Progenitor cell of endocrine pancreas (in vitro differentiated cells): ENCODE measurements at places on chromosomes 11 and 22. TPM values are rescaled to one million over a fixed set of nuclear protein-coding genes. Genes with fewer than 3 reads are reported as not detected.

Gene DNAL4
- total RNA-seq = 27.1 and 28.0 TPM in 2 replicates

Gene TPH1
- 0.50 and 0.64 TPM in 2 replicates for total RNA-seq

DNA sequence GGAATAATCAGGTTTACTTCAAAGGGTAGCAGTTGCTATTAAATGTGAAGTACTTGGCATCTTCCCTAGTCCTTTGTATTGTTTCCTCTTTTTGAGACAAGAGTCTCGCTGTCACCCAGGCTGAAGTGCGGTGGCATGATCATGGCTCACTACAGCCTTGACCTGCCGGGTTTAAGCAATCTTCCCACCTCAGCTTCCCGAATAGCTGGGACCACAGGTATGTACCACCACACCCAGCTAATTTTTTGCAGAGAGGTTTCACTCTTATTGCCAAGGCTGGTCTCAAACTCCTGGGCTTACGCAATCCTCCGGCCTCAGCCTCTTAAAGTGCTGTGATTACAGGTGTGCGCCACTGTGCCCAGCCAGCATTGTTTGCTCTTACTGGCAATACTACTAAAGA lies 36.2 kb upstream of the RAPSN start:
- no peak for DNase-seq
- H3K36me3 ChIP-seq = peaks cover 23% of the 10 kb centered on the region
- no peak overlapping the region for H3K4me3 ChIP-seq
- no peaks in the 10 kb centered on the region for H3K27me3 ChIP-seq
- H3K4me1 ChIP-seq = peaks cover 12% of the 10 kb centered on the region

Gene IFTAP
- total RNA-seq = 26.2 and 29.5 TPM in 2 replicates

Gene MFRP
- total RNA-seq = not detected in 2 replicates

GRCh38 chr22:29408940-29409339 lies 20.6 kb upstream of the AP1B1 start:
- no peaks in the 10 kb centered on the region for H3K36me3 ChIP-seq
- peaks cover 6% of the 10 kb centered on the region for H3K27me3 ChIP-seq
- no peak overlapping the region for H3K27ac ChIP-seq
- no peak for DNase-seq

Gene OR8K5
- total RNA-seq = not detected in 2 replicates

DNA sequence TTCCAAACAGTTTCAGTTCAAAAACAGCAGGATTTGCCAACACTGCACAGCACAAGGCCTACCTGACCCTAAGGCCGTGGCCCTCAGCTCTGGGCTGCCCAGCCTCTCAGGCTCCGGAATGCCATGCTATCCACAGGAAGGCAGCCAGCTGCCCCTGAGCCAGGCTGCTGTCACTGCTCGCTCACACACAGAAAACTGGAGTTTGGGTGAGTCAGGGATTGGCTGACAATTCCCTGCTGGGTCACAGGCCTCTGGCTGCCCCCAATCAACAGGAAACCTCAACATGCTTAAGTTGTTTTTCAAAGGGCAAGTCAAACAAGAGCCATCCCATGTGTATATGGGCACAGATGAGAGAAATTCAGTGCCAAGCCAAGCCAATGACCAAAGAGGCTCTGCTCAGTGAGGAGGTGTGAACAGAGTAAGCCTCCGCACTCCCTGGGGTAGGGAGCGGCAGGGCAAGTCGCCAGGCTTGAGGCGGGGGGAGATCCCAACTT lies 50.2 kb downstream of the RPL27A start:
- H3K4me3 ChIP-seq = no peak overlapping the region
- DNase-seq = no peak
- peaks cover 13% of the 10 kb centered on the region for H3K36me3 ChIP-seq
- H3K27me3 ChIP-seq = no peaks in the 10 kb centered on the region
- H3K4me1 ChIP-seq = peaks cover 12% of the 10 kb centered on the region
- no peak overlapping the region for H3K27ac ChIP-seq

Gene MYEOV
- 0.14 TPM in 1 of 2 replicates, not detected in the other for total RNA-seq

DNA sequence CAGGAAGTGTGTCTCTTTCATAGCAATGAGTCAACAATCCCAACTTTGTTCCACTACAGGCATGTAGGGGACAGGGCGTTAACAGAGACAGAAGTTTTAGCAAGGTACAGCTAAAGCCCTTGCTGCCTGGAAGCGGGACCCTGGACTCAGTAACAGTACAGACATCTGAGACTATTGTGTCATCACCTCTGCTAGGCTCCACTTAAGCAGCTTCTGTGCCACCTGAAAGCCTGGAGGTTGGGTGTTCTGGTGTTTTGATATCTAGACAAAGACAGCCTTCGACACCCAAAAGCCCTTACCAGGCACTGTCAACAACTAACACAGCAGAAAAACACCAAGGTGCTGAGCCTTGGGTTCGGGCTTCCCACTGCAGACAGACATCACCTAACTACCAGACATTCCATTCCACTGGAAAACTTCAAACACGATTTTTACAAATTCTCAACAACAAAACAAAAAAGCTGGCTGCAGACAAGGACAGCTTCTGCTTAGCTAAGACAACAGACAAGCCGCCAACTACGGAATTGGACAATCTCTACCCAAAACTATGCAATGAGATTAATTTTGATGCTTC lies 20.6 kb upstream of the CHST1 start:
- DNase-seq = no peak
- no peaks in the 10 kb centered on the region for H3K36me3 ChIP-seq
- H3K27ac ChIP-seq = no peak overlapping the region
- peaks cover 36% of the 10 kb centered on the region for H3K27me3 ChIP-seq
- no peak overlapping the region for H3K4me3 ChIP-seq

DNA sequence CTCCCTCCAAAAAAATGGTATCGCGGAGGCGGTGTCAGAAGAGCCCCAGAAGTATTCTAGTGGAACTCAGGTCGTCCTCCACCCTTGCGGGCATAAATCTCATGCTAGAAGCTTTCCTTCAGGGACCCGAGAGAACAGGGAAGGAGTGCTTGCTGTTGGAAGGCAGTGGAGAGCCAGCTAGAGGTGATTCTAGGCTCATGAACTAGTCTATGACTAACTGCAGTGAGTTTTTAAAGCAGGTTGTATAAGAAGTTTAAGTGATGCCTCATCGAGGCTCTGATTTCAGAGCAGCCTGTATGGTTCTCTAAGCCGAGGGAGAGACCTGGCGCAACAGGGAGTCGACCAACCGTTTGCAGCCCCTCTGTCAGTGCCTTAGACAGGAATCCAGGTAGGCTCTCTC lies 85.7 kb downstream of the TBC1D22A start:
- no peak for DNase-seq
- H3K27ac ChIP-seq = no peak overlapping the region
- no peaks in the 10 kb centered on the region for H3K27me3 ChIP-seq
- H3K4me1 ChIP-seq = peaks cover 2% of the 10 kb centered on the region
- H3K4me3 ChIP-seq = no peak overlapping the region

- no peaks in the 10 kb centered on the region for H3K4me1 ChIP-seq
- peaks cover 7% of the 10 kb centered on the region for H3K27me3 ChIP-seq
- no peak for DNase-seq
- H3K4me3 ChIP-seq = no peak overlapping the region
- H3K27ac ChIP-seq = no peak overlapping the region
Measured at GRCh38 chr22:49160261-49161001, 667.2 kb downstream of the BRD1 start.

DNA sequence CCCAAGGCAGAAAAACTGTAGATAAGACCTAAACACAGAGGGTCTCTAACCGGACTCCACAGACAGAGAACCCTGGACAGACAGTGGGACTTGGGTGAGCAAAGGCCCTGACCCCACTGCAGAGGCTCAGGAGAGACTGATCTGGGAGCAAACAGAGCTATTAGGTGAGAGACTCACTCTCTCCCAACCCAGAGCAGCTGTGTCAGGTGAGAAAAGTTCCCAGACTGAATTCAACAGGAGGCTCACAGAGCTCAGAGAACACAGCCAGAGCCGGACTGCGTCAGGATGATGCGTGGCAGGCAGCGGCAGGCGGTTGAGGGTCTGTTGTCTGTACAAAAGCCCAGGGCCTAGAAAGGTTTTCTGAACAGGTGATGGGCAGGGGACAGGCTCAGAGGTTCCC lies 5.5 kb downstream of the RFPL2 start:
- H3K27me3 ChIP-seq = peaks cover 30% of the 10 kb centered on the region
- DNase-seq = no peak
- H3K27ac ChIP-seq = no peak overlapping the region
- peaks cover 8% of the 10 kb centered on the region for H3K4me1 ChIP-seq
- no peak overlapping the region for H3K4me3 ChIP-seq

Gene CD6
- 0.55 and 0.62 TPM in 2 replicates for total RNA-seq

- no peaks in the 10 kb centered on the region for H3K27me3 ChIP-seq
- H3K4me3 ChIP-seq = no peak overlapping the region
- peaks cover 1% of the 10 kb centered on the region for H3K36me3 ChIP-seq
- no peak for DNase-seq
- H3K27ac ChIP-seq = no peak overlapping the region
Measured at GRCh38 chr11:86606836-86607481, 65.5 kb downstream of the ME3 start.

DNA sequence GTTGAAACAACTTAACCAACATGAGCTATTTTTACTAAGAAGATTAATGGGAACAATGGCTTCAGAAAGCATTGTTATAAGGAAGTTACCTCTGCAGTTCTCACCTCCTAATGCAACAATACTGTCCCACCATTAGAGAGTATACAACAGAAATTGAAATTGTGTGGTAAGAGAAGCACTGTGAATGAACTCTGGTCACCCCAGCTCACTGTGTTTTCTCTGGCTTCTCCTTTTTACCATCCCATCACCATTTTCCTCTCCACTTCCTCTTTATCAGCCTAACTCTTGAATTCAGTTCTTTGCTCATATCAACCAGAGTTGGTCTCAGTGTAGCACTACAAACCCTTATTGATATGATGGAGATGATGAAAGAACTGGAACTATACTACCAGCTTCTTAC lies 138.0 kb upstream of the POU2AF2 start:
- DNase-seq = no peak
- no peaks in the 10 kb centered on the region for H3K36me3 ChIP-seq
- H3K4me1 ChIP-seq = peaks cover 2% of the 10 kb centered on the region
- H3K27me3 ChIP-seq = peaks cover 6% of the 10 kb centered on the region

GRCh38 chr22:46563381-46564083 lies 26.1 kb upstream of the CELSR1 start:
- H3K4me3 ChIP-seq = no peak overlapping the region
- peaks cover 3% of the 10 kb centered on the region for H3K4me1 ChIP-seq
- H3K36me3 ChIP-seq = no peaks in the 10 kb centered on the region
- H3K27ac ChIP-seq = no peak overlapping the region
- peak; percentile 61 for DNase-seq

- DNase-seq = no peak
- no peaks in the 10 kb centered on the region for H3K36me3 ChIP-seq
- peaks cover 32% of the 10 kb centered on the region for H3K4me1 ChIP-seq
- H3K4me3 ChIP-seq = peak overlapping the region; percentile 84
- H3K27ac ChIP-seq = peak overlapping the region; percentile 97
Measured at GRCh38 chr22:39240831-39241793, 3.7 kb downstream of the PDGFB start.

GRCh38 chr11:61687420-61687819 lies 7.2 kb downstream of the DAGLA start:
- H3K36me3 ChIP-seq = no peaks in the 10 kb centered on the region
- peaks cover 9% of the 10 kb centered on the region for H3K4me1 ChIP-seq
- DNase-seq = no peak
- no peaks in the 10 kb centered on the region for H3K27me3 ChIP-seq

Gene APOL6
- 0.07 TPM in 2 replicates for total RNA-seq

- peaks cover 3% of the 10 kb centered on the region for H3K4me1 ChIP-seq
- DNase-seq = no peak
- H3K27me3 ChIP-seq = peaks cover 3% of the 10 kb centered on the region
Measured at GRCh38 chr22:46564084-46564714, 26.8 kb upstream of the CELSR1 start.

GRCh38 chr11:66717925-66718319 lies 11.1 kb downstream of the SPTBN2 start:
- peaks cover 13% of the 10 kb centered on the region for H3K36me3 ChIP-seq
- H3K27me3 ChIP-seq = no peaks in the 10 kb centered on the region
- H3K4me1 ChIP-seq = peaks cover 11% of the 10 kb centered on the region
- H3K4me3 ChIP-seq = no peak overlapping the region
- H3K27ac ChIP-seq = peak overlapping the region; percentile 25
- DNase-seq = no peak

Gene GTSE1
- 24.2 and 25.1 TPM in 2 replicates for total RNA-seq

DNA sequence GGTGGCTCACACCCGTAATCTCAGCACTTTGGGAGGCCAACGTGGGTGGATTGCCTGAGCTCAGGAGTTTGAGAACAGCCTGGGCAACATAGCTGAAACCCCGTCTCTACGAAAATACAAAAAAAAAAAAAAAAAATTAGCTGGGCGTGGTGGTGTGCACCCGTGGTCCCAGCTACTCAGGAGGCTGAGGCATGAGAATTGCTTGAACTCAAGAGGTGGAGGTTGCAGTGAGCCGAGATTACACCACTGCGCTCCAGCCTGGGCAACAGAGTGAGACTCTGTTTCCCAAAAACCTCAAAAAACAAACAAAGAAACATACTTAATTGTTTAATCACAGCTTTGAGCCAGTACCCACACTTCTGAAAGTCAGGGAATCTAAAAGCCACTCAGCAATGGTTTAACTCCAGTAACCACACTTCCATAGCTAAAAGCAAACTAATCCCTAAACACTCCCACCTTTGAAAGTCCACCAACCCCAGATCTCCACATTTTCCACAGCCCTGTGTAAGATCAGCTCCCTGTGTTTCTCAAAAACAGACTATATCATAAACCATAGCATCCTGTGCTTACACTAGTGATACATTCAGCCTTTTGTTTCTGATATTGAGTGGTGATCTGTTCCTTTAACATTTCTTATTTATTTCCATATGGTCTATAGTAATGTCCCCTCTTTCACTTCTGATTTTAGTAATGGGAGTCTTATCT lies 4.9 kb upstream of the OR2AT4 start:
- H3K4me1 ChIP-seq = no peaks in the 10 kb centered on the region
- no peaks in the 10 kb centered on the region for H3K27me3 ChIP-seq
- H3K4me3 ChIP-seq = no peak overlapping the region
- DNase-seq = no peak

GRCh38 chr11:68093565-68093964 lies 27.6 kb downstream of the CHKA start:
- no peak for DNase-seq
- H3K4me3 ChIP-seq = no peak overlapping the region
- H3K27ac ChIP-seq = no peak overlapping the region
- peaks cover 5% of the 10 kb centered on the region for H3K4me1 ChIP-seq

DNA sequence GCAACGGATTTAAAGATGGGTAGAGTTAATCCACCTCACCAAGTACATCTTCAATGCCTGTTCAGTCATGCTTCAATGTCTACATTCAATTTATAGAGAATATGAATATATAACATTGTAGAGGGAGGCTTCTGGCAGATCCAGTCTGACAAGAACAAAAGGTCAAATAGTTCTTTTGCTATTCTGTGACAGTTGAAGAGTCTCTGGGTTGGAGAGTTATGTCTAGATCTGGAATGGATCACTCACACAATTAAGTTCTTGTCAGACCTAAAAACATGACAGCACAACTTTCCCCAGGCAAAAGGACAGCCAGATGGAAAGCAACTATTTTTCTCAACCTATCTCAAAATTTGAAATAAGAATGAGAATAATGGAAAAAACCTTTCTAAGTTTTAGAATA lies 15.3 kb upstream of the GAB2 start:
- H3K4me3 ChIP-seq = no peak overlapping the region
- no peak for DNase-seq
- no peak overlapping the region for H3K27ac ChIP-seq
- peaks cover 10% of the 10 kb centered on the region for H3K36me3 ChIP-seq
